ENCODE measurements at places on chromosomes 7 and 10.

- DNase-seq = no peak
Measured at GRCh38 chr10:22984066-22984465, 56.2 kb downstream of the ARMC3 start.

DNA sequence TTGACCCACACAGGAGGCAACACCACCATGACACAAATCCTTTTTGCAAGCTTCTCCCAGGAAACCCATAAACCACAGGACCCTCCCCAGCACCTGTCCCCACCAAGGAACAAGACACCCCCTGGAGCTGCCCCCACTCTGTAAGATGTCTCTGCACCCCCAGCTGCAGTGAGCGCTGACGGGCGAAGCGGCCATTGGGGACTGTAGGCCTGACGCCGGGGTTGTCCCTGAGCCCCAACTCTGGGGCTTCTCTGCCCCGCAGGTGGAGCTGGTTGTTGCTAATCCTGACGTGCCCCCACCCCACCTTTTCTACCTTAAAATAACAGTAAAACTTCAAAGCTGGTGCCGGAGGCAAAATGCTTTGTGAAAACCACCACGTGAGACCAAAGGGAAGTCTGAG lies 94.7 kb upstream of the PPP2R2D start:
- DNase-seq = no peak

GRCh38 chr10:17233286-17233991 lies 5.4 kb downstream of the VIM start:
- DNase-seq = no peak

DNA sequence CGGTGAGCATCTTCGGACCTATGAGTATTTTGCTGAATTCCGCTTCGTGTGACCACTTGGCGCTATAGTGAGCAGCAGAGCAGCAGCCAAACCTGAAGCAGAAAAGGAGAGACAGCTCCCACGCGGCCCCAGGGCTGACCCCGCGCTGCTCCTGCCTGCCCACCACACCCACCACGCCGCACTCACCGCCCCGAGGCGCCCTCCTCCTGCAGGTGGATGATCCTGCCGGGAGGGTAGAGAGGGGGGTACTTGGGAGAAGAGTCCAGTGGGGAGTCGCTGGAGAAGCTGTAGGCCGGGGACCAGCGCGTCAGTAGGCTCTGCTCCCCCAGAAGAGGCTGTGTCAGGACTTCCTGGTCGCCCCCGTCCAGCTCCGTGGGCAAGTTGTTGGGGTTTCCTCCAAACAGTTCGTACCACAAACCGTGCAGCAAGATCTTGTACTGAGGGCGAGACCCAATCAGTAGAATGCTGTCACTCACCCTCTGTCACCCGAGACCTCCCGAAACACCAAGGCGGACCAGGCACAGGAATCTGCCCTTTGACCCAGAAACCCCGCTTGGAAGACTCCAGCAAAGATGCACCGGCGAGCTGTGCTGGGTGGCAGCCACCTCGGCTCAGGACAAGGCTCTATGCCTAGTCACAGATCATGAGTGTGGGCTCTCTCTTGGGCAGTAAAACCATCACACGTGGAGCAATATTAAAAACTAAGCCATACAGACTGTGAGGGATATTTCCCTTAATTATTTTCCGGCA lies 37.6 kb downstream of the DAGLB start:
- no peak for DNase-seq

DNA sequence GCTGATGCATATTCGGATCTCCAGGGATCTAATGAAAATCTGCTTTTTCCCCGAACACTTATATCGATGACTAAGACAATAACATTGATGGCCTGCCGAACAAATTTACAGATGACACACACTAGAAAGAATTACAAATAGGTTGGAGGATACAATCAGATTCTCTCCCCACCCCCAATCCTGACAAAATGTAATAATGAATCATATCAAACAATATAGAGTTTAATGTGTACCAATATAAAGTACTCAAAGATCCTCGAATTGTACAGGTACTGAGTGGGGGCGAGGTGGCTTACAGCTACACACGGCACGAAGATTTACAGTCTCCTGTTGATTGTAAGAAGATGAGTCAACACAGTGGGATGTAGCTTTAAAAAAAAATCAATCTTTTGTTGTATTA lies 182.7 kb upstream of the MKLN1 start:
- DNase-seq = no peak

DNA sequence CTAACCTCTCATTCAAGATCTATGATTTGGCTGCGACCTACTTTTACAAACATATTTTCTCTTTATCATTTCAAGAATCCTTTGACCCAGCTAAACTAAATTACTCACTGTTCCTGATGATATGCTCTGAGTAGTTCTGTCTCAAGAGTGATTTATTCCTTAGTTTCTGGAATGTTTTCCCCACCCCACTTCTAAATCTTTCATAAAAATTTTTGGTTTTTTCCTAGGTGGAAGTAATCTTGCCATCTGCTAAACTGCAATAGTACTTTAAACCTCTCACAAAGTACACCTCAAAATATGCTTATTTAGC lies 170.8 kb downstream of the DNAJC1 start:
- no peak for DNase-seq

DNA sequence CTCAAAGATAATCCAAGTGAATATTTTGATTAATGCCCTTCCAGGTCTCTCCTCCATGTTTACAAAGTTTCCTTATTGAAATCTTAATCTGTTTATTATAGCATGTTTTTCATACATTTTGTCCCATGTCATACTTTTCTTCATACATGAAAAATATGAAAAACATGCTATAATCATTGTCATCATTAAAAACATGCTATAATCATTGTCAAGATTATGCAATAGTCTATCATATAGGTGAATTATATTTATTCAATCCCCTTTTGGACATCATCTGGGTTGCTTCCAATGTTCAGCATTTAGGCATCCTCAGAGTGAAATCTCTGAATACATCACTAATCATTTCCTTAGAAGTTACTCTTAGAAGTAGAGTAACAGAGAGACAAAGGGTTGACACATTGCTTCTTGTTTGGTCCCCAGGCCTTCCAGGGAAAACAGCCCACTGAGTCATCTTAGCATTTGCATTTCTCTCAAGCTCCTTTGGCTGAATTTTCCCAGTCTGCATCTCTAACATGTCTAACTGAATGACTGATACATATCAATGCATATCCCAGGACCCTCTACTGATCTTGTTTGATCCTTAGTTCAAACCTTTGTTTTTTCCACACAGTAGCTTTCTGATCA lies 87.0 kb downstream of the SGMS1 start:
- no peak for DNase-seq

DNA sequence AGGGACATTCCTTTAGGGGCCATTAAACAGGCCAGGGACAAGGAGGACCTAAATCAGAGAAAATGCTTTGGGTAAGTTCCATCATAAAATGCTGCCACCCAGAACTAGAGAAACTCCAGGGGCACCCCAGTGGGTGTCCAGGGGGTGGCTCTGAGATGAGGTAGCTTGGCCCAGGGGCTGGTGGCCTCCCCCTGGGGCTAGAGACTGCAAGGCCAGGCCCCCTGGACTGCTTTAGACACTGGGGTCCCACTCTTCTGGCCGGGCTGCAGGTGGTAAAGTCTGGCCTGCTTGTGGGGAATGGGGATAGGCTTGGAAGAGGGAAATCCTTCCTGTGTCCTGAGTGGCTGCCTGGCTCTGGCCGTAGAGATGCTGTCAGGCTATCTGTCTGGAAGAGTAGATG lies 169.6 kb upstream of the PODXL start:
- no peak for DNase-seq

Data from NCI-H1436 treated with DMSO at 0.1 percent for 48 hours (cell line).